ENCODE measurements at places on chromosomes 2 and 18.

GRCh38 chr2:18325118-18325517 is 235.3 kb downstream of the RDH14 start:
- DNase-seq: no peak

DNA sequence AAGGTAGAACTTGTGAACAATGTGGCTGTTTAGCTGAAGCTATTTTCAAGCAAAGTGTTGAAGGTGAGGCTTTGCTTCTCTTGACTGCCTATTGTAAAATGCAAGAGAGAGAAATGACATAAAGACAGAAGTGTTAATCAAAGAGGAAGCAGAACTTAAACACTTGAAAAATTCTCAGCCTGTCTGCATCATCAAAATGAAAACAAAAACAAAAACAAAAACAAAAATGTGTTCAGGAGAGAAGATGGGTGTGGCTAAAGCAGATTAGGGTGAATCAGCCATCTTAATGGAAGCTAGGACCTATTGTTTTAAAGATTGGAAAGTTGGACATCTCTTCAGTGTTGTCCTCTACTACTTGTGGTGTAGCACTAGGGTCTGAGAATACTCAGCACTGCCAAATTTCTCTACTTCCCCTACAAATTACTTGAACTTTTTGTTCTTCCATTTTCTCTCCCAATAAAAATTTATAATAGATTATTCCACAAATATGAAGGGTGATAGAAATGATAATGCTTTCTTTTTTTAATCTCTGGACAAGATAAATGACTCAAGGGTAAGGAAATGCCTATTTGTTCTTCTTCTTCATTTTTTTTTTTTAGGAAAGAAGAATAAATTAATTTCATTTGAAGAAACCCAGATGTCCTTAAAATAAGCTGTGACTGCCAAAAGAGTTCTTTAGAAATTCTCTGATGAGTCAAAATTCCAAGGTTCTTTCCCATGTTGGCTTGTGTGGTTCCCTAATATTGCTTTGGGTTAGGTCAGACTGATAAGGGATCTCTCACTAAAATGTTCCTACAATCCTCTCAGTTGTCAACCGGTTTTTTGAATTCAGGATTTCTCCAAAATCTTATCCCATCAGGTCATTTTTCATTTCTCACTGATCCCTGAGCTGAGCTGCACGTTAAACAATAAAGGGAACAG is 571.2 kb upstream of the ZEB2 start:
- no peak for DNase-seq

DNA sequence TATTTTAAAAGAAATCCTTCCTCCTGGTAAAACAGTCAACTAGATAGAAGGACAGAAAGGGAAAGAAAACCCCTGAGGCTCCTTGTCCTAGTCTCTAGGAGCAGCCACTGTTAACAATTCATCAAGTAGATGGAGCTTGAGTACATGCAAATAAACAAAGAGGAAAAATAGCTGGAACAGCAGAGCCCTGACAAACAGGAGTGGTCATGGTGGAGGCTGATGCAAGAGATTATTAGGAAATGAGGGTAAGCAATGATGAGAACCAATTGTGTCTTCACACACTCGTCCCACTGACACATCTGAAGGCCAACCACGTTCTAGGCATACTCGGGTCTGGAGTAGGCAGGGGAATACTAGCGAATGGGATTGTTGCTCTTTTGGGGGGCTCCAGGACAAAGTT is 9.2 kb downstream of the DLGAP1 start:
- no peak for DNase-seq

DNA sequence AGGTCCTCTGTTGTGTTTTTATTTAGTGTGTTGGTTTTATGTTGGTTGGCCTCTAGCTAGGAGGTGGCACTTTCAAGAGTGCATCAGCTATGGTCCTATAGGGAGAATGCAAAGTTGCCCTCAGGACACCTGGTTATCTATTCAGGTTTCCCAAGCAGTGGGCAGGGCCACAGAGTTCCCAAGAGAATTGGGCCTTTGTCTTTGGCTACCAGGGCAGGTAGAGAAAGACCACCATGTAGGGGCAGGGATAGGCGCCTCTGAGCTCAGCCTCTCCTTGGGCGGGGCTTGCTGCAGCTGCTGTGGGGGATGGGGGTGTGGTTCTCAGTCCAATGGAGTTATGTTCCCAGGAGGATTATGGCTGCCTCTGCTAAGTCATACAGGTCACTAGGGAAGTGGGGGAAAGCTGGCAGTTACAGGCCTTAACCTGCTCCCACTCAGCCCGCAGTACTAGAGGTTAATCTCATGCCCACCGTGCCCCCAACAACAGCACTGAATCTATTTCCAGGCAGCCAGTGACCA is 26.0 kb downstream of the ABCB11 start:
- no peak for DNase-seq

DNA sequence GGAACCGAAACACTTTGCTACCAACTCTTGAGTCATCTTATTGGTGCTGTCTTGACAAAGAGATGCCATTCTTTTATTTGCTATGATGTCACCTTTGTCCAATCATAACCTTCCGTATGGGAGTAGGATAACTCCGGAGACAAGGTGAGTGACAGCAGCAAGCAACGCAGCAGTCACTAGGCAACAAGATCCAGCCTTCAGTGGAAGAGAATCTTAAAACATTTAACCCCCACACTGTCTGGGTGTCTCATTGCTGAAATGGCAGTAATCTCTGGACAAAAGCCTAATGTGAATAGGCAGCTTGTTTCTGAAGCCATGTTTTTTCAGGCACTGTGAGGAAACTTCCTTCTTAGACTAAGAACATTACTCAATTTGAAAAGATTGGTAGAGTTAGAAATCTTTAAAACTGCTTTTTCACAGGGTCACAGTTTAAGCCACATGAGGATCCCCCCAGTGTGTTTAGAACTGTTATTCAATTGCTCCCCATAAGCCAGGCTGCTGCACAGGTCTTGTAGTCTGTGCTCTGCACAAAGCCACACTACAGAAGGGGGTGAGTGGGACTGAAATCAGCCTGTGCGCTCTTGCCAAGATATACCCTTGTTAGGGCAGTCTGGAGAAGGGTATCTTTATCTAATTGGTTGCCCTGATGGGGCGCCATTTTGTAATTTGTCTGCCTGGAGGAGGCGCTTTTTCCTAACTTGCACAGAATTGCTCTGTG is 131.5 kb upstream of the STON1 start:
- peak; percentile 74 for DNase-seq

DNA sequence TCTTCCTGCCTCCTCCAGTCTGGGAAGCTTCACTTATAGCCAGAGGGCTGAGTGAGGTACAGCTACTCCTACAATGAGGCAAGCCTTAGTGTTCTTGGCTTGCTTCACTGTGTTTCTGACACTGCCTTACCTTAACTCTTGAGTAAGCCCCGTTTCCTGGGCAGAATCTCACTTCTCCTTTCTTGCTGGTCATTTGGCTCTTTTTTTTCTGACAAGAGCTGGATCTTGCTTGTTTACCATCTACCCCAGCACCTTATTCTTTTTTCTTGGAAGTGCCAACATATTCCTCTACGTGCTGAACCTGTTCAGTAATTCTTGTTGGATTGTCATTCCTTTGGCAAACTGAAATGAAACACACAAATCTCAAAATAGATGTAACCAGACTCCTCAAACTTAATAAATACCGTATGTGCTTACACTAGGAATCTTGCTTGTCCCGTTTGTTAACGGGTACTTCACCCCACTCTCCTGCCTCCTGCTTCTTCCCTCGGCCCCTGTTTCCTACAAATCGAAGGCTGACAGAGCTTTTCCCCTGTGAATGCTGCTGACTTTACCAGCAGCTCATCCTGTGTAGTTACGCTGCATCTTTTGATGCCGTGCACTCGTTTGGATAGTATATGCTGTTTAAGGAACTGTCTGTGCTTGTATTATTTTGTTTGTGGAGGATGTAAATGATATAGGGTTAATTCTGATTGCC is 132.2 kb downstream of the FMNL2 start:
- DNase-seq: no peak

GRCh38 chr2:127403460-127403859 is 14.8 kb upstream of the PROC start:
- no peak for DNase-seq

- DNase-seq: no peak
Observed at GRCh38 chr2:2681711-2682251, 350.7 kb upstream of the MYT1L start.

DNA sequence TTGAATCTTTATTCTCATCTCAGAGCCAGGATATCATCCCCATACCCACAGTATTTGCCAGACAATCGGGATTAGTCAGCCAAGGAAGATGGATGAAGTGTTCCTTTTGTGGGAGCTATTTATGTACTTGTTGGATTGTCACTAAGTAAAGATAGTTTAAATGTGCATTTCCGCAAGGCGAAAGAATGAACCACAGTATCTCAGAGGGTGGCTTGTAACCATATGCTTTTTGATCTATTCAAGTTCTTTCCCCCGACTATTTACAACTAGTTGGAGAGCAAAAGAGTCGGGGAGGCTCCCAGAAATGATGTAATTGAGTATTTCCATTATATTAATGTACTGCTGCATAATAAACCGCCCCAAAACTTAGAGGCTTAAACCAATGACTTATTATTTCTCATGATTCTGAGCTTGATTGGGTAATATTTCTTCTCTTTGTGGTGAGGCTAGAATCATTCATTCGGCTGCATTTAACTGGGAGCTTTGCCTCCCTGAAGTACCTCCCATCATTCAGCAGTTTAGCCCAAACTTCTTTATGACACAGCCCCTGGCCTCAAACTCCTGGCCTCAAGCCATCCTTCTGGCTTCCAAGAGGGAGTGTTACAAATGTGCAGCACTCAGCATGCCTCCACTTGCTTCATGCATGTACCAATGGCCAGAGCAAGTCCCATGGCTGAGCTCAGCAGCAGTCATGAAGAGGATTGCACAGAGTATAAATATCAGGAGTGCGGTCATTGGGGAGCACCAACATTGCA is 423.7 kb downstream of the METTL4 start:
- peak; percentile 42 for DNase-seq

DNA sequence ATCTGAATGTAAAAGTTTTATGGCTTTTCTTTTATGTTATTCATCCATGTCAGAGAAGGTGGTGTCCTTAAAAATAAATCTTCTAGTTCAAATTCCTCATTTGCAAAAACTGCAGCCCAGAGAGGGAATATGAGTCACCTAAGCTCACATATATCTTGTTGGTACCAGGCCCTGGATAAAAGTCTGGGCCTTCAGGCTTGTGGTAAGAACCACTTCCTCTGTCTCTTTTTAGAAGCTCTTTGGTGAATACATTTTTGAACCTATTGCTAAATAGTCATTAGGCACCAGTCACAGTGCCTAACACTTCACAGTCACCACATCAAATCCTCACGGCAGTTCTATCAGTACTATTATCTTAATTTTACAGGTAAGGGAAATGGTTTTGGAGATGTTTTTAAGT is 199.2 kb downstream of the KCNS3 start:
- DNase-seq: peak; percentile 68

- DNase-seq: no peak
Observed at GRCh38 chr2:40093021-40093675, 314.1 kb upstream of the THUMPD2 start.

- peak; percentile 25 for DNase-seq
Observed at GRCh38 chr2:162490052-162490717, 146.3 kb downstream of the GCA start.

DNA sequence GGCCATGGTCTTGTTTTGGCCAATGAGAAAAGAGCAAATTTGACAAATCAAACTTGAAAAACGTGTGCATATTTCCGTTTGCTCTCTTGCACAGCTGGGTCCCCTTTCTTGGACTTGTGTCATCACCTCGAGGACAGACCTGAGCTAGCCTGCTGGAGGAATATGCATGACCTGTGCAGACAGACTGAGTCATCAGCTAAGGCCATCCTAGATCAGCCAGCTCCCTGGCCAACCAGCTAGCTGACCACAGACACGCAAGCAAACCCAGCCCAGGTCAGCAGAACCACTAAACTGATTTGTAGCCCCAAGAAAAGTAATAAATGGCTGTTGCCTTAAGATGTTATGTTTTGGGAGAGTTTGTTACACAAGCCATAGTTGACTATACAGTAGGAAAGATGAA is 61.3 kb upstream of the PAX3 start:
- no peak for DNase-seq

DNA sequence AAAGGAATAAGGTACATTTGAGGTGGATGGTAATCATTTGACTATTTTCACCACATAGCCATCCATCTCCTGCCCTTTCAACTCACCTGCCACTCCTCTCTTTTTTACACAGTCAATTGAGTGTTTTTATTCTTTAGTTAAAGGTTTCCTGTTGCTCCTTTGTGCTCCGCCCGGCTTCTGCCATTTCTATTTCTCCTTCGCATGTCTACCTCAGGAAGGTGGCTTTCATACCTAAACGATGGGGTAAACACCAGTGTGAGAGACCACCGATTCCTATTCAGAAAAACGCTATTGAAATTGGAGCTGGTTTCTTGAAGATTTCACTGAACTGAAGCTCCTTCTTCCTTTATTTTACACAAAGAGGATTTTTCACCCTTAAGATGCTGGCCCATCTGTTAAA is 1628.0 kb upstream of the PIK3C3 start:
- DNase-seq: no peak

DNA sequence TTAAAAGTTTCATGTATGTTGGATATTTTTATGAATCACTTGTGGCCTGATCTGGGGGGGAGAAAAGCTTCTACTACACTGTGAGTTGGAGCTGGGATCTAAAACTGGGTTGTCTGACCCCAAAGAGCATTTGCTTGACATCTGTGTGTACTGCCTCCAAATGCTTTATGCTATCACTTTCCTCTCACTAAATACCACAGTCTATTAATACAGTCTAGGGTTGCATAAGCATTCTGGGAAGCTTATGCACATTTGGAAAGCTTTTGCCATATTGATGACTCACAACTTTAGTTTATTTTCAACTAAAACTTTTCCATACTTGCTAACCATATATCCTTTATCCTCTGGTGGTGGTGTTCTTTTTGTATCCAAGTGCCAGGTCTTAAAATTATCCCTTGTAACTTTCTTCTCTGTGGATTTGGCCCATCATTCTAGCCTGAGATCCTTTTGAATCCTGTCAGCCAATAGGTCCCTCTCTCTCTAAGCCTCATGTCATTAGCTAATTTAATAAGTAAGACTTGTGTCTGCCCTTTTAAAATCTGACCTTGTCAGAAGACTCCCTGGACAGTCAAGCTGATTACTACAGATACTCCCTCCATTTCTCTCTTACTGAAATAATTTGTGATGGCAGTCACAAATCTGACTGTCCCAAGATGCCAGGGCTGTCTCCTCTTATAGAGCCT is 72.7 kb downstream of the NXPH2 start:
- DNase-seq: no peak

GRCh38 chr2:80244905-80245584 is 59.5 kb downstream of the LRRTM1 start:
- no peak for DNase-seq

DNA sequence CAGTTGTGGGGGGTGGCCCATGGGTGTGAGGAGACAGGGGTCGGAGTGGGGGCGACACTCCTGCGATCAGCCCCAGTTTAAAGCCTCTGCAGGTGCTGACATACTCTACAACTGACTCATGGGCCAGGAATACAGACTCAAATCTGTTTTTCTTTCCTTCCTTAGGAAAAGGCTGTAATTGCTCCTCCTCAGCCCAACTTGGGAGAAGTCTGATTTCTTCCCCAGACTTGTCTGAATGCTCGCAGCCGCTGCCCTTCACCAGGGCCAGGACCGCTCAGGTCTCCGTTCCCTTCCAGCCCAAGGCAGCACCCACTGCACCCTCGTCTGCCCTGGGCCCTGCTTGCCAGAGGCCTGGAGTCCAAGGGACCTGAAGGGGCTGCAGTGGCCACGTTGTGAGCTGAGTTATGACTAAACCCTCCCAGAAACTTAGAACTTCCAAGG is 41.3 kb downstream of the RHOB start:
- no peak for DNase-seq

- DNase-seq: no peak
Observed at GRCh38 chr2:135792401-135793150, 44.4 kb downstream of the LCT start.

- DNase-seq: no peak
Observed at GRCh38 chr2:100748673-100749072, 71.3 kb upstream of the NPAS2 start.

GRCh38 chr2:234403074-234403473 is 93.8 kb downstream of the ARL4C start:
- no peak for DNase-seq

Data from urothelium cell line (cell line).